Stimulated activated CD4-positive, alpha-beta T cell treated with anti-CD3 and anti-CD28 coated beads, TNF-alpha, amount 100 ng/mL, for 48 hours (primary cell): ENCODE measurements at places on chromosomes 6 and 20.

DNA sequence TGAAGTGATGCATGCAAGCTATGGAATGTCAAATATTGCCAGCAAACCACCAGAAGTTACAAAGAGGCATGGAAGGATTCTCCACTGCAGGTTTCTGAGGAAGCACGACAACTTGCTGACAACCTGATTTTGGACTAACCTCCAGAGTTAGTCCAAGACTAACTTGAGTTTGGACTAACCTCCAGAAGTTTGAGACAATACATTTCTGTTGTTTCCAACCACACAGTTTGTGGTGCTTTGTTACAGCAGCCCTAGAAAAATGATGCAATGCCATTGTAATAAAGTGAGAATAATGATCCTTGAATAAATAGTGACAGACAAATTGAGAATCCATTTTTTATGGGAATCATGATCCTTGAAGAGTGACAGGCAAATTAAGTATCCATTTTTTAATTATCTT is 169.9 kb upstream of the HDDC2 start:
- no peak for DNase-seq

- no peak for DNase-seq
Observed at GRCh38 chr6:40556881-40557280, 30.3 kb downstream of the LRFN2 start.

- no peak for DNase-seq
Observed at GRCh38 chr6:6614096-6614982, 25.8 kb downstream of the LY86 start.

DNA sequence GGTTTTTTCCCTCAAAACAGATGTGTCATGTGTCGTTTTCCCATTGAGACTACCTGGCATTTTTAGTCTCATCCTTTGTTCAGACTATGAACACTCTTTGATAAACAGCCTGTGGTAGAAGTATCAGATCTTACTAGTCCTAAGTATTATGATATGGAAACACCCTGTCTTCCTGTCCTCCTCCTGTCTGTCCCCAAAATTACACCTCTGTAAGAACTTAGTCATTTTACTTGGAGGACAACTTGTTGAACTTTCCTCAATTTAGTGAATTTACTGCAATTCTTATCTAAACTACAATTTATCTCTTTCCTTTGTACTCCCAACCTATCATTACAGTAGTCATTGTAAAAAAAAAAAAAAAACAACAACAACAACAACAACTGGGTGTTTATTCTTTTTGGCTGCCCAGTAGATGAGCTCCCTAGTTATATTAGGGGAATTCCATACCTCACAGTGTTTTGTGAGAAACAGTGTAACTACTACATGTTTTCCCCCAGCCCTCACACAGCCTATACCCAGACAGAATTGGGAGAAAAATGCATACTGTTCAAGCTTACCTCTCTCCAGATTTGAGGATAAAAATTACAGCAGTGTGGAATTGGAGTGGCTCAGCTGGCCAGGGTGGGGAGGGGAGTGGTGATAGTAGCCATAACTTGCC is 18.5 kb upstream of the ERVFRD-1 start:
- DNase-seq: no peak

DNA sequence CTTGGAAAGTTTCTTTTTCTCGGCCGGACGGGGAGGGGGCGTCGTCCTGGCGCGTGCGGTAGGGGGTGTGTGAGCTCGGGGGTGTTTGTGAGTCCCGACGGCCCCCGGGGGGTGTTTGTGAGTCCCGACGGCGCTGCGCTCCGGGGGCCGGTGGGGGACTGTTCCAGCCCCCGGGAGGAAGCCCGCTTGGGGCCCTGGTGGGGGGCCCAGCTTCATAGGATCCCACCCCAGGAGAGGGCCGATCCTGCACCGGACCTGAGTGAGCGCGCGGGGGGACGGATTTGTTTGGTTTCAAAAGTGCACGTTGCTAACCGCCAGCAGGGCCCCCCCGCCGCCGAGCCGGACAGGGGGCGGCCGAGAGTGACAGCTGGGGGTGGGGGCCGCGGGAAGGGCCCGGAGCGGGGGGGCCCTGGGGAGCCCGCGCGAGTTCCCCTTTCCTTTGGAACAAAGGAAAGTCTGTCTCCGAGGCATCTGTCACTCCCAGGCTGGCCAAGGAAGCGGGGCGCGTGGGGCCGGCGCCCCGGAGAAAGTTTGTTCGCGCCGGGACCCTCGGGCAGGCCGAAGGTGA is 485 bp downstream of the TGIF2 start:
- DNase-seq: no peak

DNA sequence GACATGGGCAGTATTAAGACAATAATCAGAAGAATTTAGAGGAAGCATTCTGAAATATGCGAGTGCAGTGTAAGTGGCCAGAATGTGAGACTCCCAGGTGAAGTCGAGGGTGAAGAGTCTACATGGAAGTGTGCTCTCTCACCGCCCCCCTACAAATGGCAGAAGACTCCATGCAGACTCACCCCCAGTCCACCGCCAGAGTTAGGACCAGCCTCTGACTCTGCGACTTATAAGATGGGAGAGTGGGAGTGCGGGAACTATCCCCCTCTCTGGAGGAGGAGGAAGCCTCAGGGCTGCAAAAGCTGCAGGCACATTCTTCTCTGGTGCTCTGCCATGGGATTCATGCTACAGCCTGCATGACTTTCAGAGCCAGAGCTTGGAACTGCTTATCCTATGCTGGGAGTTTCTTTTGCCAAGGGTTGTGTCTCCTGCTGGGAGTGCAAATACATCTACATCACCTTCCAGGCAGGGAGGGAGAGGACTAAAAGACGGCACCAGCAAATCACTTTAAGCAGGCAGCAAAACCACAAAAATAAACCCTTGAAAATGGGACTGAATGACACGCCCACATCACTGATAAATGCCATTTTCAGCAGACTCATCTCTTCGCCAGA is 206.7 kb upstream of the SULF2 start:
- no peak for DNase-seq

GRCh38 chr6:12718015-12718414 is 1.4 kb downstream of the PHACTR1 start:
- DNase-seq: no peak

- DNase-seq: no peak
Observed at GRCh38 chr20:34461779-34462087, 54.5 kb upstream of the DYNLRB1 start.

- no peak for DNase-seq
Observed at GRCh38 chr6:165223736-165224135, 85.7 kb downstream of the C6orf118 start.

DNA sequence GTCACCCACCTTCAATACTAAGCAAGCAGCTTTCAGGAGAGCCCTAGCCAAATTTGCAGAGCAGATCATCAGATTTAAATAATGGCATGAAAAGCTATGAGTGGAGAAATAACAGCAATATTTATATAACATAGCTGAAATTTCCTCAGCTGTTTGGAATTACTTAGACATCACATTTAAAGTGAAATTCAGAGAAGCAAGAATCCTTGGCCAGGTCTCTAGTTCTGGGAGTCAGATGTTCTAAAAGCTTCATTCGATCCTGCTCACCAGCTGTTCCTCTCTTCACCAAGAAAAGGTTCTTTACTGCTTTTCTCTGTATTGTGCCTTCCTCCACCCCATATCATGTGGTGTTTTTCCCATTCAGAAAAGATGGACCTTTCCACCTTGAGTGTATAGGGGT is 152.3 kb upstream of the JAG1 start:
- DNase-seq: no peak

DNA sequence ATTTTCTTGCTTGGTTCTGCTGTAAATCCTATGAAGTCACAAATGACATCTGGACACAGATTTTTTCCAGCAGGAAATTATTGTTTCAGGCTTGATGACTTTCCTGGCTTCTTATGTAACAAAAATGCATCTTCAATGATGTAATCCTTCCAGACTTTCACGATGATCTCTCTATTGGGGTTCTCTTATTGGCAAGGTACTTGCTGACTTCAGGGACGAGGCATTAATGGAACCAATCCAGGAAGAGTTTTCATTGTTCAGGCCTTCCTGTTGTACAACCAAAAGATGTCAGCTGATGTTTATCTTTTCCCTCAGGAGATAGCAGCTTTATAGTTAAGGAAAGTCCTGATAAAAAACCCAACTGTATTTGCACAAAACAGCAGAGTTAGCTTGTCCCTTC is 118.5 kb upstream of the MMS22L start:
- no peak for DNase-seq

- no peak for DNase-seq
Observed at GRCh38 chr6:13559251-13559650, 15.2 kb upstream of the SIRT5 start.

GRCh38 chr6:77371748-77372147 is 91.5 kb downstream of the HTR1B start:
- DNase-seq: no peak

DNA sequence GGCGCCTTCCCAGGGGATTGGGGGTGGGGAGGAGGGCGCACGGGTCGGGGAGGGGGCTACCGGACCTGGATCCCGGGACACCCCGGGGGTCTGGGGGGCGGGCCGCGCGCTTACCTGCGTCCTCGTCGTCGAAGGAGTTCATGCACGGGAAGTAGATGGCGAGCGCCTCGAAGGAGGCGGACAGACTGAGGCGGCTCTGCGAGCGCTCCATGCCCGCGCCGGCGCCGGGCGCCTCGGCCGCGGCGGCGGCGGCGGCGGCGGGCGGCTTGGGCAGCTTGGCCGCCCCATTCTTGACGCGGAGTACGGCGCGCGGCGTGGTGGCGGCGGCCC is 320 bp downstream of the RIMS4 start:
- DNase-seq: no peak

DNA sequence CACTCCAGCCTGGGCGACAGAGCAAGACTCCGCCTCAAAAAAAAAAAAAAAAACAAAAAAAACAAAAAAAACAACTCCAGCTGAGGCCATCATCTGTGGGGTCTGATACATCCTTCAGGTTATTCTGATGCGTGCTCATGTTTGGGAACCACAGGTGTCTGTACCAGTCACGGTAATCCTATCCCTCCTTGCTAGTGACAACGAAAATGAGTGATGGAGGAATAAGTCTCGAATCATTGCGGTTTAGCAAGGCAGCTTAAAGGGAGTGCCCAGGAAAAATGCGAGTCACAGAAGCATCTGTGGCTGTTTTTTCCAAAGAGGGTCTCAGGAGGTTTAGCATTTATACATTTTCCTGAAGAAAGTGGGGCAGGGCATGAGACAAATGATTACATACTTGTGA is 48.8 kb downstream of the MCUR1 start:
- DNase-seq: no peak

DNA sequence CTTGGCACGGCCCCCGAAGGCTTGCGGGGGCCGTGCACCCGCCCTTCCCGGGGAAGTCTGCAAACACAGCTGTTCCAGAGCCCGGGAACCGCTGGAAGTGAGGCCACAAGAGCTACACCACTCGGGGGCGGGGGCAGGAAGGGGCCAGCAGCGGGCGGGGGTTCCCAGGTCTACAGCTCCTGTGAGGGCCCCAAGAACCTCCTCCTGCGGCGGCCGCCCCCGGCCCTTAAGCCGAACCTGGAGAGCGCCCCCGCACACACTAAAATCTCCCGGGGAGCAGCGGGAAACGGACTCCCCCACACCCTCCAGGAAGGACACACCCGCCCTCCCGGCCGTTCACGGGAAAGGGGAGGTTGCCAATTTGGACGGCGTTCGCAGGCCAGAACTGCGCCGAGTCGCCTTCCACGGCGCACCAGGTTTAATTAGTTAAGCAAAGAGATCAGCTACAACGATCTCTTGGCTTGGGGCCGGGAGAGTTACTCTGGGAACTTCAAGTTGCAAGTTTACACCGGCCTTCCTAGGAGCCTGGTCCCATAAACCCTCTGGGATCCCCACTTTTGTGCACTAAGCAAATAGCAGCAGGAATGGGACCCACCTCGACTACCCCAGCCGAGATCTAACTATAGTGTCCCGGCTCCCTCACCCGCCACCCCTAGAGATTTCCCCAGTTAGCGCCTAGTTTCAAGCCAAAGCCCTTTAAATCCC is 1.7 kb downstream of the JAG1 start:
- no peak for DNase-seq

DNA sequence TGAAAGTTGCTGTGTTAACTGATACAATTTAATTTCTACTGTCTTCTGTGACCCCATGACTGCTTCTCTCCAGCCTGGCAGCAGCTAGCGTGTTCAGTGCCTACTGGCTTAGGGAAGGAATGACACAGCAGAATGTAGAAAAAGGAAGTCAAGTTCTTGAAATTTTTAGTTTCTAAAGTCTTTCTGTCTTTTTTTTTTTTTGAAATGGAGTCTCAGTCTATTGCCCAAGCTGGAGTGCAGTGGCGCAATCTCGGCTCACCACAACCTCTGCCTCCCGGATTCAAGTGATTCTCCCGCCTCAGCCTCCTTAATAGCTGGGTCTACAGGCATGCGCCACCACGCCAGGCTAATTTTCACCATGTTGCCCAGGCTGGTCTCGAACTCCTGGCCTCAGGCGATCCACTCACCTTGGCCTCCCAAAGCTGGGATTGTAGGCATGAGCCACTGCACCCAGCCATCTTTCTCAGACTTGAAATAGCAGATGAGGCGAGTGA is 39.3 kb downstream of the PCNA start:
- no peak for DNase-seq

GRCh38 chr6:89992818-89993217 is 98.5 kb downstream of the GJA10 start:
- no peak for DNase-seq

- no peak for DNase-seq
Observed at GRCh38 chr6:41717392-41717736, 18.0 kb downstream of the TFEB start.

DNA sequence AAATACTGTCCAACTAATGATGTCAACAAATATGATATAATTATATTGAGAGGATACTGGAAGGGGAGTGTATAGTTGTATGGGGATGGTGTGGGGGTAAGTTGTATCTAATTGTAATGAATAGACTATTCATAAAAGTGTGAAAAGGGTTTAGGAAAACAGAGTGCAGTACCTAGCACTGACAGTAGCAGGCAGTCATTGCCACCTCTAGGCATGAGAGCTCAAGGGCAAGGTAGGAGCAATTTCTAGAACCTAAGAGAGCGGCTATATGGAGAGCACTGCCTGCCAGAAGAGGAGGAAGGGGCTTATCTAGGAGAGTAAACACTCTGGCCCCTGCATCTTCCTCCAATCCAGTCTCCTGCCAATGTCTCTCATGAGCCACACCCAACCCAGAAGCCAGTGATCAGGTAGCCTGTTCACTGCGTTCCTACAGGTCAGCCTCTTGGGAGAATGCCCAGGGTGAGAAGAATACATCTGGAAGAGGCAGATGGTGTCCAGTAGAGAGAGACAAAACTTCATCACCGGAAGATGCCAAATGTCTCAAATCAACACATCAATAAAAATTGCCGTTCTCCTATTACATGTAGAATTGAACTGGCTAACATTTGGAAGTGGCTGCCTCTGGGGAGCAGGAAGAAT is 200.0 kb downstream of the LY86 start:
- no peak for DNase-seq
